ENCODE measurements at places on chromosomes 1 and 21.
A peak's percentile ranks its signal among the peaks of the same experiment; 100 is the strongest.

DNA sequence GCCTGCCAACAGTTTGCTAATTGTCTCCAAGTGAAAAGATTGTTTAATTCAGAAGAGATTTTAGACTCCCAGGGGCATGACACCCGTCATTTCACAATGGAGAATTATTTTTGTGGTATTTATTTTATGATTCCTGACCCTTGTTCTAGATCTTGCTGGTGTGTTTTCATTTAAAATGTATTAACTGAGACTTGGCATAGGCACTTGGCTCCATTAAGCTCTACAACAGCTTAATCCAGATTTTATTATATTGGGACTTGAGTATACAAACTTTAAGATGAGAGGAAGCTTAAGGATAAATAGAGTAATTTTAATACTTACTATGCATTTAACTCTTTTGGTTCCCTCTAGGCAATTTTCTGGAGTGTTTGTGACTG, 101.3 kb upstream of the KCNE2 start:
- no peak for DNase-seq

DNA sequence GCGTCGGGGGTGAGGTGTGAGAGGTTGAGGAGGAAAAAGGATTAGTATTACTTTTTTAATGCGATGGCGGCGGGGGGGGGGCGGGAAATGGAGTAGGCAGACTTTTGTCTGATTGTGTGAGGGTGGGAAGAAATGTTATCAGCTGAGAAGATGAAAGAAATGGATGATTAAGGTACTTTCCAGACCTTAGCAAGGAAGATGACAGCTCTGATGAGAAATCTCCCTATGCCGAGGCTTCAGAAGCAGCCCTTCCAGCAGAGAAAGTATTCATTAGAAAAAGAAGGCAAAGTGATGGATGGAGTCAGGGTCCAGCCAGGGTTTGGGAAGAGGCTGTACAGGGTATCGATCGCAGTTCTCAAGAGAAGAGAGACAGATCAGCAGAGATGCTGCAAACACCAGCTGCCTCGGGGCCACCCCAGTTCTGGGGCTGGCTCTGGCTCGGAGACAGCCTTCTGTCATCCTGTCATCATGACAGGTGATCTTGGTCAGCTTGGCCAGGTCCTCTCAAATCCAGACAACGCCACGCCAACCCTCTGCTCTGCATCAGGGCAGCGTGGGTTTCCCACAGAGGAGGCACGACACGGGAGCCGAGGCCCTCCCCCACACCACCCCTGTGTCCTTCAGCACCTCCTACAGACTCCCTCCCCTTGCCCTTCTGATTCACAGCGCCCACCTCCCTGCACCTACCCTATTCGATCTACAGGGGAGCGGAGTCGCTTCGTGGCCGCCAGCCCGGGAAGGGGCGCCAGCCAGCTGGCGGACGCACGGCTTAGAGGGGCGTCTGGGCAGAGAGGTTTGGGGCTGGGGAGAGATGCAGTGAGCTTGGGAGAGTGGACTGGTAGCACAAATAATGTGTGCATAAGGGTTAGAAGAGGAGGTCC, 674 bp upstream of the ATXN7L2 start:
- peak; percentile 44 for DNase-seq

DNA sequence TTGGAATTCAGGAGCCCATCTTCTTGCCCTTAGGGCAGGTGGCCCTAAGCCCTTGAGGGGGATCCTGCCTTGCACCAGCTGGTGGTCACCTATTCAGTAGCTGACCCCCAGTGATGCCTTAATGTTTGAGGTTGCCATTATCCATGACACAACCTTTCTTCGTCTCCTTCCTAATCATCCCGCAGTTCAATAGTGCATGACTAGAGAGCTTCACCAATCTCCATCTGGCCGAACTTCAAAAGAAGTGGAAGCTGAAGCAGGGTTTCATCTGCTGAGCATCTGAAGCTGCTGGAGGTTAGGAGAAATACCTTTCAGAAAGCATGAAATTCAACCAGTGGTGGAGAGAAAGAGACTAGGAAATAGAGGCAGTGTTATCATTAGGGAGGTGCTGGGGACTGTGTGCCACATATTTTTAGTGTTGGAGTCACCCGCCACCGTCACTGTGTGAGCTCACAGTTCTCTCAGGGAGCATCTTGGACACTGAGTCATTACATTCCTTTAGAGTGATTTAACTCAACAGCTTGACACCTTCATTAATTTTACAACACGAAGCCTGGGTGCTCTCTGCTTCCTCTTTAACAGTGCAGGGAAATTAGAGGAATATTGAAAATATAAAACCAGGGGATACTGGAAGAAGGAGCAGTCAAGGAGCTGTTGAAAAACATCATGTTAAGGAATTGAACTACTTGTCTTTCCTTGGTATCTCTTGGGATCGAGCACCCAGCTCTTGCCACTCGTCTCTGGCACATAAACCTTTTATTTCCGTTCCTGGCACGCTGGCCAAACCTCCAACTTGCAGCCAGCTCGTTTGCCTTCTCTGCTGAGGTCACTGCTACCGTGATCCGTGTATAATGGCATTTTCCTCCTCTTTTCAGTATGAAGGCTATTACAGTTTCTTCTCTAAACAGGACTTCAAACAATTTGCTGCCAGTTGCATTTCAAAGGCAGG, 53.6 kb downstream of the PEX14 start:
- DNase-seq: no peak

- no peak for DNase-seq
Measured at GRCh38 chr1:41626146-41626545, 141.7 kb upstream of the EDN2 start.

DNA sequence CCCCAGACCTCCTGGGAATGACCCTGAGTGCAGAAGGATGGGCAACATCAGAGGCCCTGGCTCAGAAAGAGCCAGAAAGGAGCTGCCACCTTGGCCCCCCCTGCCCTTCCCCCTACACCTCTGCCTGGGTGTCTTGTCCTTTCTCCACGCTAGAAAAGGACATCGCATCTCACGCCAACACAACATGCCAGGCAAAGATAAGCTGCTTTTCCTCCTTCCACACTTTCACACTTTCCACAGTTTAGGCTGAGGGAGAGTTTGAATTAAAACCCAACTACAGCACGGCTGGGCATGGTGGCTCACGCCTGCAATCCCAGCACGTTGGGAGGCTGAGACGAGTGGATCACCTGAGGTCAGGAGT, 109.5 kb downstream of the SPSB1 start:
- no peak for DNase-seq

DNA sequence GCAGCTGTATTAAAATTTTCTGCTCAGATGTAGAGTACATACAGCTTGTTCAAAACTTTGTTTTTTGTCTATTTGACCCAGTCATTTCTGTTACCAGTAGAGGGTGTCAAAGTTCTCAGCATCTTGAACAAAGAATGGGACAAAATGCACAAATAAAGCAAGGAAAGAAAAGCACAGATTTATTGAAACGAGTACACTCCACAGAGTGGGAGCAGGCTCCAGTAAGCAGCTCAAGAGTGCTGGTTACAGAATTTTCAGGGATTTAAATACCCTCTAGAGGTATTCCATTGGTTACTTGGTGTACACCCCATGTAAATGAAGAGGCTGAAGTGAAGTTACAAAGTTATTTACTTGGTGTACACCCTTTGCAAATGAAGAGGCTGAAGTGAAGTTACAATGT, 8.9 kb upstream of the PRMT6 start:
- no peak for DNase-seq

GRCh38 chr1:16122350-16122881, 33.5 kb downstream of the EPHA2 start:
- no peak for DNase-seq

- no peak for DNase-seq
Measured at GRCh38 chr21:14119038-14119437, 91.7 kb downstream of the LIPI start.

GRCh38 chr1:158008630-158009029, 15.2 kb downstream of the KIRREL1 start:
- DNase-seq: no peak

DNA sequence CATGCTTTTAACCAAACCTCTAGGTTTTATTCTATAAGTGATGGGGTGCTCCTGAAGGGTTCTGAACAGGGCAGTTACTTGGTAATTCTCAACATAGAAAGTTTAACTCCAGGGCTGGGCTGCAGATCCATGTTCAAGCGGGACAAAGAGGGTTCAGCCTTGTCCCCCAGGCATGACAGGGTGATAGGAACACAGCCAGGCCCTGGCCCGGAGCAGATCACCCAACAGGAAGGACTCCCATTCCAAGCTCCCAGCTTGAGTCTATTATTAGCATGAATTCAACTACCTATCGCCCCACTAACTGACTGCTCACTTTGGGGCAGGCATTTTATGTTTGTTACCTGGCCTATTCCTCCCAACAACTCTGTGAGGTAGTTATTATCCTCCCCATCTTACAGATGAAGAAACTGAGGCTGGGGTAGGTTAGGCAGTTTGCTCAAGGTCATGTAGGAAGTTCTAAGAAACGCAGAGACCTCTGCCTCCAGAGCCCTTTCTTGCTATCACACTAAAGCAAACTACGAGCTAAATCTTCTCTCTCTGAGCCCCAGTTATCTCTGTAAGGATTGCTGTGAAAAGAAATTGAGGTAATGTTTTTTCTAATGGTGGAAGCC, 14.5 kb downstream of the ASAP3 start:
- DNase-seq: no peak

GRCh38 chr1:168609741-168610510, 33.5 kb downstream of the XCL1 start:
- DNase-seq: no peak

- no peak for DNase-seq
Measured at GRCh38 chr1:228755800-228756199, 20.5 kb downstream of the RHOU start.

- DNase-seq: peak; percentile 83
Measured at GRCh38 chr1:3453203-3453761, 1.2 kb upstream of the ARHGEF16 start.

GRCh38 chr1:186304982-186305949, 69.8 kb downstream of the TPR start:
- DNase-seq: no peak

DNA sequence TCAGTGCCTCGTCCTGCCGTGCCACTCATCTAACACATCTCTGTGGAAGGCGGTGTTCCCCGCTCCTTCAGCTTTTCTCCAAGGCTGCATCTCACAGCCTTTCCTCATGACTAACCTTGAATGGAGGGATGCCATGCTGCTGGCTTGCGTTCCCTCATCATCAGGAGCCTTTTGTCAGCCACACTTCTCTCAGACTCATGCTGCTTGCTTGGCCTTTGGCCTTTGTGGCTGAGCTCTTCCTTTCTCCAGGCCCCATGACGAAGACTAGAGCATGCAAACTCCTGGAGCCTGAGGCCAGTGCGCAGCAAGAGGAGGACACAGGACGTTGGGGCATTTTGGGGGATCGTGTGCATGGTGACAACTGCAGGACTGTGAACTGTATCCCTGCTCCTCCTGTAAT, 70.8 kb downstream of the SYT2 start:
- no peak for DNase-seq

DNA sequence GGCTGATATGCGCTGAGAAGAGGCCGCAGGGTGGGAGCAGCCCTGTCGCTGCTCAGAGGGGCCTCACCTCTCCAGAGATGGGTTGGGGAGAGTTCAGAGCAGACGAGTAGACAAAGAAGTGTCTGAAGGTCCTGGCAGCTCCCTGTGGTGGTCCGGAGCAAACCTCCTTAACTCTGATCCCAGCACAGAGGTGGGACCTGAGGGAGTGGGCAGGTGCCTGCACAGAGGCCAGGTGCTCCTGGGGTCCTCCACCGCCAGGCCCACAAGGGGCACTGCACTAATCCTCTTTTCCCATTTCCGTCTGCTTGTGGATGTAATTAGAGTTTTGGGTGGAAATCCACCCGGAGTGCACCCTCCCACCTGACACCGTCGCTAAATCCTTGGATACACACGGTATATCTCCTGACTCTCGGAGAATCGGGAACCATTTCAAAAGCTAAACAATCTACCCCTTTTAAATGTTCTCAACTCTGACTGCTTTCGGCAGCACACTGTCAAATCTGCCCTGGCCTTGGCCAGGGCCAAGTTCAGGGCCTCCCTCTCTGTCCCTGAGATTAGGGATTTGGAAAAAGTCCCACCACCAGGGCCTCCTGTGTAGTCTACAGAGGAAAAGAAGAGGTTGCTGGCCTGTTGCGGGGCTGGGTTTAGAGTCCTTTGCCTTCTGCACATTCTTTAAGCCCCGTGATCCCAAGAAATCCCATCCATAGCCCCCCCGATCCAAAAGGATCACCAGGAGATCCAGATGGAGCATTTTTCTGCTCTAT, 22.4 kb downstream of the CASZ1 start:
- no peak for DNase-seq

DNA sequence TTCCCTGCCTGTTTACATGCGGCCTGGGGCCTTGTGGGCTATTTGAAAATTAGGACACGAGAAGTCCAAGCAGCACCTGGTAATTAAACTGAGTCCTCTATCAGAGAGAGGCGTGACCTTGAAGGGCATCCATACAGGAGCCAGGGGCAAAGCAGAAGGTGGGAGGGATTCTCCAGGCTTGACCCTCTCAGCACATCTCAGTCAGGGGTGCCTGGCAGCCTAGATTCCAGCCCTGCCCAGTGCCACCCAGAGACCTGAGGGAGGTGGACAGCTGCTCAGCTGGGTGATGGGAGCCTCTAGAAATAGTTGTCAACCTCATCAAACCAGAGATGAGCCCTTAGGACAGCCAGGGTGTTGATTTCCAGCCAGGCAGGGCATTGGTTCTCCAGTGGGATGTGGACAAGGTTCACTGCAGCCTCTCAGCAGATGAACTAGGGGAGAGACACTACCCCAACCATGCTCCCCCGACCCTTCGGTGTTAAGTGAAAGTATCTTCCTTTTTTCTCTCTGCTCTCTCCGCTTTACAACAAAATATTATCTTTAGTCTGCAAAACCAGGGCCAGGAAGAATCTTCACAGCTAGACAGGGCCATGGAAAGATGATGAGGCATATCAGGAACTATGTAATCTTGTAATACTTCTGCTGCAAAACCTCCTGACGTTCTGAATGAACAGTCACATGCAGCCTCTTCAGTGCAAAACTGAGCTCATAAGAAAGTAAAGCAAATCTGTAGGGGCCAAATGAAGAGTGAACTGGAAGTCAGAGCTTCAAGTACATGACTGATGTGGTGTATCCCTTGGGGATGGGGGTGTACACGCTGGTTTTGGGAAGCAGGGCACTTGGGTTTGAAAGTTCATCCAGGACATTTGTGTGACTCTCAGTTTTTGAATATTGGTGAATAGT, 35.9 kb upstream of the ATP5PO start:
- DNase-seq: no peak

GRCh38 chr1:19635646-19636045, 8.5 kb upstream of the NBL1 start:
- DNase-seq: no peak

Measured in activated CD4-positive, alpha-beta T cell treated with anti-CD3 and anti-CD28 coated beads, Interleukin-2, amount 50 U/mL, for 48 hours (primary cell).